NCI-H1436 (cell line): ENCODE measurements at places on chromosomes 5 and 9.

- DNase-seq = no peak
These were observed 4.2 kb downstream of the LOX start for GRCh38 chr5:122073864-122074263.

DNA sequence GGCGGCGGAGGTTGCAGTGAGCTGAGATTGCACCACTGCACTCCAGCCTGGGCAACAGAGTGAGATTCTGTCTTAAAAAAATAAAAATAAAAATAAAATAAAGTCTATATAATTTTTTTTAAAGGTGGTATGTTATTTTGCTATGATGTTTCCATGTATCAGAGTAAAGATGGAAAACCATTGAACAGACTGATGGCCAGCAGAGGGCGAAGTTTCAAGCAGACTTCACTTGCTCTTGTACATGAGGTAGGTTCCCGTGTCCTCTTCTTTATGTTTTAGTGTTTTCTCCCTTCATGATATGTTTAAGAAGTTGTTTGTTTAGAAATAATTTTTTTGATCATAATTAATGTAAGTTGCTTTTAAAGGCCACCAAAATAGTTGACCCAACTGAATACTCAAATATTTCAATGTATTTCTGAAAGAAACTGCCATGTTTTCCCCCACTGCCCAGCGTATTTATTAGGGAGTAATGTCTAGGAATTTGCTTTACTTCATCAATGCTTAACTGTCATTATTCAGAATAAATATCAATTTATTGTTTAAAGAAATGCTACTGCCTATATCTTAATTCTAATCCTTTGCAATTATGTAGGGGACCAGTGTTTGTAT is 146.4 kb downstream of the HACD4 start:
- peak; percentile 5 for DNase-seq

DNA sequence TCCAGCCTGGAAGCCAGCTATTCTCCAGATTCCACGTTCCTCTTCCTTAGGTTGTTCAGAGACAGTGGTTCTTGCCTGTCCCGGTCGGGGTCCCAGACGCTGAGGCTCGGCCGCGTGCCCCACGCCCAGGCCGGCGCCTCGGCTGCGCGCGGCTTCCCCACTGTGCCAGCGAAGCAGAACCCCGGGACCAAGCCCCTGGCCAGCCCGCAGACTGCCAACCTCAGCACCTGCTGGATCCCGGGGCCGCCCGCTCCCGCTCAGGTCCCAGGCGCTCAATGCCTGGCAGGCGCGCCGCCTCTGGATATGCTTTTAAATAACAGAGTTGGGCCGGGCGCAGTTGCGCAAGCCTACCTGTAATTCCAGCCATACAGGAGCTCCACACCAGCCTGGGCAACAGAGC is 195.5 kb downstream of the MAN2A1 start:
- DNase-seq = no peak

DNA sequence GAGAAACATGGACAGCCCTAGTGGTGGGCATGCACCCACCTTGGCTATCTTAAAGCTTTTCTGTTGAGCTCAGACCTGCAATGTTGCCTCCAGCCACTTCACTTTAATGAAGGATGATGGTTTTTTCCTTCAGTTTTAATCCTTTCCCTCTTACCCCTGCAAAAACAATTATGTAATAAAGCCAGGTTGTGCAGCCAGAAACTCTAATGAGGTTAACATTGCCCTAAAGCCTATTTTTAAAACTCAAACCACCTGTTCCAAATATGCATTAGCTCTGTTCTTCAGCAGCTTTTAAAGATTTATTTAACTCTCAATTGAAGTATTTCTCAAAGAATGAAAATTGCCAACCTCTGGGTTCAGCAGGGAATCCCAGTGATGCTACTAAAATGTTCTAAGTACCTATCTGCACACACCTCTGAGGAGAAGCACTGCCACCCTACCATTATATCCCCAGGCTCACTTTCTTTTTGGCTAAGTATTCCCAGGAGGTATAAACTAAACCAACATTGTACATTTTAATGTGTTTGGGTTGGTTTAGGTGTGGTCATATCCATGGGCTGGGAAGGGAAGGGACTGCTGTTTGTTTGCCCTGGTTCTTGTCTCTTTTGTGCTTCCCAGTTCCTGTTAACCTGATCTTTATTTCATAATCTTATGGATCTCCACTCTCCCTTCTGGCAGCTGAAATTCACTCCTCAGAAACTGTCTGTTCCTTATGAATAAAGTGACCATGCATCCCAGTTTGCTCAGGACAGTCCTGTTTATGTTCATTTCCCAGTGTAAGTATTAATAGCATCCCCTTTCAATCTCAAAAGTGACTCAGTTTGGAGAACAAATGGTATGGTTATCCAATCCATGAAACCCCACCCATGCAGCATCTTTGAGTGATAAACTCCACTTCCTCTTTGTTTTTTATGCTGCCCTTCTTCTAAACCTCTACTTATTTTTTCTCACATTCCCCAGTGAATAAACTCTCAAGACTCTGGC is 251.7 kb downstream of the RAB3C start:
- no peak for DNase-seq

GRCh38 chr5:89968958-89969381 is 440.6 kb downstream of the CETN3 start:
- no peak for DNase-seq

GRCh38 chr9:105296877-105297287 is 52.4 kb downstream of the SLC44A1 start:
- no peak for DNase-seq

GRCh38 chr5:53482717-53483638 is 2.5 kb downstream of the FST start:
- DNase-seq = no peak

- DNase-seq = no peak
These were observed 18.9 kb downstream of the KCNN2 start for GRCh38 chr5:114380721-114381120.

DNA sequence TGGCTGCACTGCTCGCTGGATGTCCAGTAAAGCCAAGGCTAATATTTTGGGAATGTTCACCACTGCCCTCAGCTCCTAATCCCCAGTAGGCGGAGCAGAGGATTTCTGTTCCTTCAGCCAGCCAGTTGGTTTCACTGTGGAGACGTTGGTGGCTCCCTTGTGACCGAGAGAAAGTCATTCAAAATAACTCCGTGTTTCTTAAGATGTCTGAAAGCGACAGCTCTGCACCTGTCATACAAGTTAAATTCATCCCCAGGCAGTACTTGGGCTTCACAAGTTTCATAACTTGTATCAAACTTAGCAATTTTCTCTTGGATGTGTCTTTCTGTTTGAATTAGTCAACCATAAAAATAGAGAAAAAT is 382 bp upstream of the CDKN2B start:
- DNase-seq = no peak

DNA sequence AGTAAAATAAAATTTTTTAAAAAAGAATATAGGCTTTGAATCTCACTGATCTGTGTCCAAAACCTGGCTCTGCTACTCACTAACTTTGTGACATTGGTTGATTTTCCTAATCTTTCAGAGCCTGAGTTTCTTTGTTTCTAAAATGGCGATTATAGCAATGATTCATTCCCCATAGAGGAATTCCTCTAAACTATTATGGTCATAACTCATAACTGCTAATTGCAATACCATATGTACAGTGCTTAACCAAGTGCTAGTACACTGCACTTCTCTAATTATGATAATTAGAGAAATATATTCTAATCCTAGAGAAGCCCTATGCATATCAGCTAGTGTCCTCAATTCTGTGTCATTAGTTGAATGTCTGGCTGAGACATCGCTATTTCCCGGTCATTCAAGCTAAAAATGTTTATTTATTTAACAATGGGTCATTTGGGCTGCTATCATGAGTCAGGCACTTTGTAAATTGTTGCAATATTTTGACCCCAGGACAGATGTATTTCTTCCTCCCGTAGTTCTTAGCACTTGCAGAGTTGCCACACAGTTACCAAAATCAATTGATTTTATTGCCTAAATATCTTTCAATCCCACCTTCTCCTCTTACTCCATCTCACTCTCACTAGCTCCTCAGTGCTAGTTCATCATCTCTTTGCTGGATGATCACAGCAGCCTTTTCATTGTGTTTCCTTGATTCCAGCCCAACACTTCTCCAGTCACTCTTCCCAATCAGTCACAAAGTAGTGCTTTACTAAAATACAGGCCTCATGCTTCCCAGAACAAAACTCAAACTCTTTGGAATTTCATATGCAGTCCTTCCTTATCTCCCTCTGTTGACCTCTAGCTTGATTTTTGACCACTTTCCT is 200.9 kb upstream of the PAPPA start:
- no peak for DNase-seq

DNA sequence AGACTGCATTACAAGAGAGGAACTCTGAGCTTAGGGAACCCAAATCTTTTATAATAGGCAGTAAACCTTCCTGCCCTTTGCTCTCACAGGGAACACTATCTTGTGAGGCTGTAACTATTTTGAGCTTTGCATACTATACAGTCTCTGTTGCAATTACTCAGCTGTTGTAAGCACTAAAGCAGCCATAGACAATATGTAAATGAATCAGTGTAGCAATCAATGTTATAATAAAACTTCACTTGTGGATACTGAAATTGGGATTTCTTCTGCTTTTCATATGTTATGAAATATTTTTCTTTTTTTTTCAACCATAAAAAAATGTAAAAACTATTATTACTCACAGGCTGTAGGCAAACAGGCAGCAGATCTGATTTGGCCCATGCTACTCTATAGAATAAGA is 16.7 kb upstream of the UBQLN1 start:
- DNase-seq = no peak

GRCh38 chr5:145204743-145205142 is 630.4 kb downstream of the PRELID2 start:
- DNase-seq = peak; percentile 27

- DNase-seq = no peak
These were observed 65.4 kb downstream of the PAX5 start for GRCh38 chr9:36968574-36969215.
